ENCODE measurements at places on chromosomes 5 and 9. TPM values are rescaled to one million over a fixed set of nuclear protein-coding genes. Genes with fewer than 3 reads are reported as not detected.

BTNL8 gene
- total RNA-seq: not detected

MARCHF11 gene
- not detected for total RNA-seq

PCDHGA10 gene
- total RNA-seq: 22.2 TPM

- DNase-seq: no peak
Observed at GRCh38 chr5:143865426-143866025, 53.6 kb downstream of the HMHB1 start.

DNA sequence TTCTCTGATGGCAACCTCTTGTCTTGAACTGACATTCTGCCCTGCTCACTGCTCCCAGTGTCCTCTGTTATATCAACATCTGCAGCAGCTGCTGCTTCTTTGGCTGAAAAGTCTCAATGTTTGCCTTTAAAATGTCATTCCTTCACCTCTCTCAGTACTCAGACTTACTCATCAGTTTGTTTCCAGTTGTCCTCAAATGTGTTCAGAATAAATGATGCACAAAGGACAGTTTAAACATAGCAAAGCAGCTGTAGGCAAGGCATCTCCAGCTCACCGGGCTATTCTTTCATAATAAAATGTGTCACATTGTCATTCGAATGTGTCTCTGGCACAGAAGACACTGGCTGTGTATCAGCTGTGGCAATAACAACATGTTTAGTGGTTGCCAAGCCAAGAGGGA is 590.9 kb upstream of the ZNF608 start:
- no peak for DNase-seq

GRCh38 chr9:37329576-37329975 is 92.9 kb upstream of the GRHPR start:
- DNase-seq: peak; percentile 61

DNA sequence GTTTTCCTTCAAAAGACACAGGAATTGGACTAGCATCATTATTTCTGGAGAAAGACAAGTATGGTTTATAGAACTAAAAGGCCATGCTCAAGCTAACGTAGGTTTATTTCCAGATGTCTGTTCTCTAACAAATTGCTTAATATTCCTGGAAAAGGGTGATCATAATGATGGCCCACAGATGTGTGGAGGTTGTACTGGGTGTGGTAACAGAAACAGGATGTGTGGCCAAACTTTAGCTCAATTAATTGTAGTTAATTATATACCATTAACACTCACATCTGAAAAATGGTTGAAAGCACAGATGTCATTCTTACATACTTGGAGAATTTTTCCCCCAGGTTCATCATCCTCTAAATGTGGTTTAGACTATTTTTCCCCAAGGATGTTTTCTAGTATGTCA is 292.7 kb upstream of the RASA1 start:
- peak; percentile 15 for DNase-seq

- no peak for DNase-seq
Observed at GRCh38 chr9:100084734-100085133, 14.1 kb downstream of the ERP44 start.

DNA sequence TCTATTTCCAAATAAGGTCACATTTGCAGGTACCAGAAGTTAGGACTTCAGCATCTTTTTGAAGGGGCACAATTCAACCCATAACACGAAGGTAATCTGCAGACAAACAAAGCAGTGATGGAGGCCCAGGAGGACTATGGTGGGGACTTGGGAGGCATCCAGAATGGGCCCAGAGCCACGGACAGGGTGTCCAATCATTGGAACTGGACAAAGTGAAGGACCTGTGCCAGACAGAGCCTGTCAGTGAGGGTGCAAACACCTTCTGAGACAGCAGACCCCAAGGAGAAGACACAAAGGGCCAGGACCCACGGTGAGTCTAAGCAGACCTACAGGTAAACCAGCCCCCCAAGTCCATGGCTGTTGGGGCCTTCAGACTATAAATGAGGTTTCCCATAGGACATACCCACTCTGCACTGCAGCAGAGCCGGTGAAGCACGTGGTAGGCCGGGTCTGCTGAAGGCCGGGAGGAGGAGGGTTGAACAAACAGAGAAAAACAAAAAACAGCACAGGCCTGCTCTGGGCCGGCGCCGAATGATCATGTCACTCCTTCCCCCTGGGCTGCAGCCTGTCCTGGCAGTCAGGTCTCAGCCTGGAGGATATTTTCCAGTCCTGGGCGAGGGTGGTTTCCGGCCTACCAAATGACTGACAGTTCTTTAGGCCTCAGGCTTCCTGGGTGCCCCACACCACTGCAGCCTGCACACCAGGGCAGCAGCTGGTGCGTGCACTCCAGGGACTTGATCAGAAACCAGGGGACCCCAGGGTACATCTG is 84.4 kb downstream of the COL23A1 start:
- DNase-seq: no peak

DNA sequence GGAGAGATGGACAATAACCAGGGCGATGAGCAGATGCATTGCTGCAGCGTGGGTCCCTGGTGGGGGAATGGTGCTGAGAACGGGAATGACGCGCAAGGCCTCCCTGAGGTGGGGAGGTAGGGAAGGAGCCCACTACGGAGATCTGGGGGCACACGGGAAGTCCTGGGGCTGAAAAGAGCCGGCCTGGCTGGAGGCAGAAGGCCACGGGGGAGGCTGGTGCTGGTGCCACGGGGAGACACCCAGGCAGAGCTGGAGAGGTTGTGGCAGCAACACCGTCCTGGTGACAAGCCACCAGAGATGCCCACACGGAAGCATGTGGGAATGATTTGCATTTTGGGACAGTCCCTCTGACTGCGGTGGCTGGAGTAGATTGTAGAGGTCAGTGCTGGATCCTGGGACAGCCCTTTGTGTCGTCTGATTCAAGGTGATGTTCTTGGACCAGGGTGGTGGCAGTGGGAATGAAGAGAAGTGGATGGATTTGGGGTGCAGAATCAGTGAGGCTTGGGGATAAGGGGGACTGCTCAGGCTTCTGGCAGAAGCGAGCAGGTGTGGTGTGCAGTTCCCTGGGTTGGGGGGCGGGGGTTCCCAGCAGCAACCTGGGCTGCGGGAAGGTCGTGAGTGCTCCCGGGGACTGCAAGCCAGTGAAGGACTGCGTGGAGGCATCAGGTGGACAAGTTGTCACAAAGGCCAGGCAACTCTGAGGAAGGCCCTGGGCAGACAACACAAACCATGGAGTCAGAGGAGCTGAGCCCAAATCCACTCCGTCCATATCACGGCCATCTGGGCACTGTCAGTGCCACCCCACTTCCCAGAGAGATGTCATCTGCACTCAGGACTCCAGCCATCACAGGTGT is 25.2 kb upstream of the CNOT6 start:
- no peak for DNase-seq

DNA sequence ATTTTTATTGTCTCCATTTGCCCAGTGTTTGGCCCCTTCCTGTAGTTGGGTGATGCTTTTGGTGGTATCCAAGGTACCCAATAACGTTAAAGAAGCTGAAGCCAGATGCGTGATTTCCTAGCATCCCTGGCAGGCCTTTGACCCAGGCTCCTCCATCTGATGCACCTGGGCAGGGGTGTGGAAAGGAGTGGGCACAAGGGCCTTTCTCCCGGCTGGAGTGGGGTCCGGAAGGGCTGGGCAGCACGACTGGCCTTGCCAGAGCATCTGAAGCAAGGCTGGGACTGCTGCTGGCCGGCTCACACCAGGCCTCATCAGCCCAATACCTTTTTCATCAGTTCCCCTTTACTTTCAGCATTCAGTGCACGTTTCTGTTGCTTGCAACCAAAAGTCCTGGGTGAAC is 220.2 kb downstream of the FANCC start:
- DNase-seq: no peak

All from fibroblast of the aortic adventitia (primary cell).